Activated CD4-positive, alpha-beta T cell treated with anti-CD3 and anti-CD28 coated beads, Interleukin-2, amount 50 U/mL, for 16 hours (primary cell): ENCODE measurements at places on chromosomes 7 and 10.

GRCh38 chr10:6563731-6564130 is 16.3 kb downstream of the PRKCQ start:
- DNase-seq, result no peak

- no peak for DNase-seq
Measured at GRCh38 chr10:29600067-29600466, 34.7 kb downstream of the SVIL start.

DNA sequence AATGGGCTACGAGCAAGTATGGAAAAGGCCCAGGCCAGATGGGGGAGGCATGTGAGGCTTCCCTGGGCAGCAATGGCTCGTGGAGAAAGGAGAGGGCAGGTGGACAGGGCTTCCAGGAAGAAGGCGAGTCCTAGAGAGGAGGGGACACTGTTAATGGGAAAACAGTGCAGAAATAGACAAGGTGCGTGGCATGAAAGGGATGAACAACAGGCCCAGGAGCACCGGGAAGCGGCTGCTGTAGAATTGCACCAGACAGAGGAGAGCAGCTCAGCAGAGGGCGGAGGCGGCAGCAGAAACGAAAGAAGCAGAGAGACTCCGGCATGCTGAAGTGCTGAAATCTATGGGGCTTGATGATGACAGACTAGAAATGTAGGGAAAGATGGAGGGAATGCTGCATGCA is 102.1 kb downstream of the PIP4K2A start:
- DNase-seq, result no peak

GRCh38 chr7:20959281-20959680 is 172.6 kb upstream of the SP8 start:
- no peak for DNase-seq

DNA sequence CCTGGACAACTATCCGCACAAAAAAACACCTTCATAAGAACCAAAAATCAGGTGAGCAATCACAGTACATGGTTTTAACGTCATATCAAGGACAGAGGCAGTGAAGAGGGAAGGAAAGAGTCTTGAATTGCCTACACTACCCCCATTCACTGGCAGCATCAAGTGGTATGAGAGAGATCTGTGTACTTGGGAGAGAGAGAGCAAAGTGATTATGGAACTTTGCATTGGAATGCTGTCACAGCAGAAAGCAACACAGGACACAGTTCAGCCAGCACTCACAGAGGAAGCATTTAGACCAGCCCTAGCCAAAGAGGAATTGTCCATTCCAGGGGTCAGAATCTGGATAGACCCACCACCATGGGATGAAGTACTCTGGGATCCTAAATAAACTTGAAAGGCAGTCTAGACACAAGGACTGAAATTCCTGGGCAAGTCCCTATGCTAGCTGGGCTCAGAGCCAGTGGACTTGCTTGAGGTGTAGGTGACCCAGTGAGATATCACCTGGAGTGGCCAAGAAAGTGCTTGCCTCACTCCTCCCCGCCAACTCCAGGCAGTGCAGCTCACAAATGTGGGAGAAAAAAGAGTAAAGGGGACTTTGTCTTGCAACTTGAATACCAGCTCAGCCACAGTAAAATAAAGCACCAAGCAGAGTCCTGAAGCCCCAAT is 30.5 kb upstream of the SFTPD start:
- DNase-seq, result no peak

DNA sequence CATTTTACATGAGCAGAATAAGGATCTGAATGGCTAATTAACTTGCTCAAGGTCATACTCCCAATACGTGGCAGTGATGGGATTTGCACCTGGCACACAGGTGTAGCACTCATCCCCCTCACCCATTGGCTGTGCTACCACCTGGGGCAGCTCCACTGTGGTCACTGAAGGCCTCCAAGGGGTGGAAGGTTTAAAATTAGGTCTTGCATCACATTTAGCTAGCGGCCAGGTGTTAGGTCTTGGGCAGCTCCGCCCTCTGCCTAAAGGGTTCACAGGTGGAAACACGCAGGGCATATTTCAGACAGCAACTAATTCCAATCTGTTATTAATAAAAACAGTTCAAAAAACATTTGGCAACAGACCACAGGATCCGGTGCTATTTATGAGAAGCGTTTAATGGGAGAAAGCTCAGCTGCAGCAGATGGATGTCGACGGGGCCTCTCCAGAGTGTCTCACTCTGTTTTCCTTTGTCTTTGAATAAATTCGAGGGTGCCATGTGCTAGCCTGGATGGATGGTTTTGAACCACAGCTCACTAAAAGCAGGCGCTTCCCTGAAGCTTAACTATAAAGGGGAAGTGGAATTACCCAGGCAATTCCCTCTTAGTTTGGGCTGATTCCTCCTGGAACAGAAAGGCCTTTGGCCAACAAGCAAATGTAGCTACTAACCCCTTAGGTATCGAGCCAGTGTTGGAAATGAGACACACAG is 1017.6 kb downstream of the TYW1 start:
- no peak for DNase-seq

DNA sequence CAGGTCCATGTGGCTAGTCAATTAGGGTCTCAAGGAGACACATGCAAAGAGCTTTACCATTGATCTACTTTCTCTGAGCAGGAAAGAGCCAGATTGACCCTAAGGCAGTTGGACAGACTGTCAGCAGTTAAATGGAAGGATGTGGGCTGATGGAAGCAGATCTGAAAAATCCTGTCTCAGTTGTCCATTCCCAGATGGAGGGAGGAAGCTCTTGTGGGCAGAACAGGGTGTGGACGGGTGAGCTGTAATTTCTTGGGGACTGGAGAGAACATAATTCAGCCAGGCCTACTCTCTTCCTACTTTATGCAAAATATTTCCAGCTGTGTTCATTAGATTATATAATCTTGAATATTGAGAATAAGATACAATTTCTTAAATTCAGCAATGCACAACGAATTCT is 163.6 kb downstream of the GNAT3 start:
- no peak for DNase-seq

GRCh38 chr7:123824754-123825067 is 20.3 kb upstream of the HYAL4 start:
- DNase-seq, result no peak

DNA sequence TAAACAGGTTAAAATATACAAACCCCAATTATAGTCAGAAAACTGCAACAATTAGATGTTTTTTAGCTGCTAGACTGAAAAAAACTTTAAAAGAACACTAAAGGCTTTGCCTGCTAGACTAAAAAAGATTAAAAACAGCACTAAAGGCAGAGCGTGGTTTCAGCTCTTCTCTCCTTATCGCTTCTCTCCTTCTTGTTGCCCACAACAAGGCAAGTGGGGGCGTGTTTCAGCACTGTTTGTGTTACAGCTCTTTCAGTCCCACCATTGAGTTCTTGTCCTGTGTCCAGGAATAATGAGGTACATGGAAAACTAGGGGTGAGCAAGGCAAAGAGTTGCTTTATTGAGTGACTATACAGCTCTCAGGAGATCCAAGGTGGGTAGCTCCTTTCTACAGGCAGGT is 112.3 kb downstream of the HPSE2 start:
- DNase-seq, result no peak

GRCh38 chr7:30104157-30104556 is 30.6 kb upstream of the MTURN start:
- DNase-seq, result no peak

- DNase-seq, result no peak
Measured at GRCh38 chr10:29113616-29113945, 175.3 kb upstream of the LYZL1 start.

GRCh38 chr10:43026039-43026973 is 50.6 kb upstream of the RET start:
- DNase-seq, result no peak

- DNase-seq, result no peak
Measured at GRCh38 chr7:132486274-132486610, 90.0 kb downstream of the PLXNA4 start.

DNA sequence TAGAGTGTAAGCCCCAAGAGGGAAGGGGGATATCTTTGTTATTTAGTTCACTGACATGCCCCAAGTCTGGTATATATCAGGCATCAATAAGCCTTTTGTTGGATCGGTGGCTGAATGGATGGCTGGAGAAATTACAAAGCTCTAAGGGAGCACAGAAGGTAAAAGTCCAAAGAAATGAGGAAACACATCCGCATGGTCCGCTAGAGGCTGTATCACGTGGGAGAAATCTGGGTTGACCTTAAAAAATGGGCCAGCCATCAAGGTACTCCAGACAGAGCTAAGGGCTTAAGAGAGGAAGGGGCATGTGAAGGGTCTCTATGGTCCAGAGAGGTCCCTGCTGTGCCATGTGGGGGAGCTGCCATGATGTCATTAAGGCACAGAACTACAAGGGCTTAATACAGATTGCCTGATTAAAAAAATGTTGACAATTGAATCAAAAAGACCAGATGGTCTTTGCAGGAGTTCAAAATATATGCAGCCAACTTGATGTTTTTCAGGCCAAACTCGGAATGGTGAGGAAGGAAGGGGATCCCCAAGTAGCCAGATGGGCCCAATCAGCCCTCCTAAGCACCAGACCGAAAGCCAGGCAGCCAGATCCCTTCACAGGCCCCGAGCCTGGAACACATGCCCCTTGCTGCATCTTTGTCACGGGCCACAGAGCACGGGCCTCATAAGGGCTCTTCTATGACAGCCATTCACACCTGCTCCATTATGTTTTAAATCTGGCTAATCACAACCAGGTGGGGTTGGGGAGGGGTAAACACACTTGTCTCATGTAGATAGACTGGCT is 31.9 kb downstream of the SCRN1 start:
- no peak for DNase-seq

GRCh38 chr10:14050598-14050997 is 280.1 kb downstream of the FRMD4A start:
- no peak for DNase-seq

DNA sequence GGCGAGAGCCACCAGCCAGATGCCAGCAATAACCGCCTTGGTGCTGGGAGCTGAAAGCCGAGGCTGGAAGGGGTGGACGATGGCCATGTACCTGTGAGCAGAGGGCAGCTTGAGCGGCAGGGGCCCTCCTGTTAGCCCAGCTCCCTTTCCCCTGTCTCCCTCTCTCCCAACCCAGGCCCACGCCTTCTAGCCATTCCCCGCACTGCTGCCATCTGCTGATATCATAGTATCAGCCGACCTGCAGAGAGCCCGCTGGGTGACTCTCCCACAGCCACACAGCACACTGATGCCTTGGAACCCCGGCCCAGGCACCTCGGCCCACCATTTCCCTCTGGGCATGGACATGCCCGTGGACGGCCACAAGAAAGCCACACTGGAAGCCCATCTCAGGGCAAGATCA is 1.7 kb downstream of the TACR2 start:
- no peak for DNase-seq

DNA sequence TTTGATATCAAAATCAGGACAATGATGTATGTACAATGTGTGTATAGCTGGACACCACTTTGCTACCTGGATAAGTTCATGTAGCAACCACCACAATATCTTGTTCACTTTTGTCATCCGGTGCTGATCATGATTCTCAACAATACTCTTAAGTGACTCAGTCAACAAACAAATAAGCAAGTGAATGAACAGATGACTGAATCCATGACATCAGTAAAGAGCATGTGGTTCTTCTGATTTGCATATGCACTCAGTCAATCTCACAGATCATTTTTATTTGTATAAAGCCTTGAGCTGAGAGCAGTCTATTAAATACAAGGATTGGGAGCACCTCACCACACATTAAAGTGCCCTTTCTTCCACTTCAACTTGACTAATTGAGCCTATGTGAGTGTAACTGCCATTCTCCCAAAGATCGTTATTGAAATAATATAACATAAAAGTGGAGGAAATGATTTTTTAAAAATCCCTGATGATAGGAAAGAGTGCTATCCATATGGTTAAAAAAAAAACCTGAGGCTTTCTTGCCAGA is 69.5 kb downstream of the NPSR1 start:
- no peak for DNase-seq

DNA sequence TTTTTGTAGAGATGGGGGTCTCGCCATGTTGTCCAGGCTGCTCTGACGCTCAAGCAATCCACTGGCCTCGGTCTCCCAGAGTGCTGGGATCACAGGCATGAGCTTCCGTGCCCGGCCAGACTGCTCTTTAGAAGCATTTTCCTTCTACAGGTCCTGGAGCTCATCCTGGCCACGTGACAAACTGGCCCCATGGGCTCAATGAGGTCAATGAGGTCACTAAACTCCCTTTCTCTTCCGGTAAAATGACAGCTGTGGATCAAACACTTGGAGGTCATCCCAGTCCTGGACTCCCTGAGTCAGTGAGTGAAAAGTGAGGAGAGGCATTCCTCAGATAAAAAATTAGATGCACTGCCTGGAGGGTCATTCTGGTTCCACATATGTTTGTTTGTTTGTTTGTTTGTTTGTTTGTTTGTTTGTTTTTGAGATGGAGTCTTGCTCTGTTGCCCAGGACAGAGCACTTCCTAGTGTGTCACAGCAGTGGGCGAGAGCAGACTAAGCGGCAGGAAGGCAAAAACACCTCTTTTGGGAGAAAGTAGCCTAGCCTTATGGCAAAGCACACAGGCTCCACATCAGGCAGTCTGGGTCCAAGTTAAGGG is 134.9 kb downstream of the TNS3 start:
- no peak for DNase-seq

DNA sequence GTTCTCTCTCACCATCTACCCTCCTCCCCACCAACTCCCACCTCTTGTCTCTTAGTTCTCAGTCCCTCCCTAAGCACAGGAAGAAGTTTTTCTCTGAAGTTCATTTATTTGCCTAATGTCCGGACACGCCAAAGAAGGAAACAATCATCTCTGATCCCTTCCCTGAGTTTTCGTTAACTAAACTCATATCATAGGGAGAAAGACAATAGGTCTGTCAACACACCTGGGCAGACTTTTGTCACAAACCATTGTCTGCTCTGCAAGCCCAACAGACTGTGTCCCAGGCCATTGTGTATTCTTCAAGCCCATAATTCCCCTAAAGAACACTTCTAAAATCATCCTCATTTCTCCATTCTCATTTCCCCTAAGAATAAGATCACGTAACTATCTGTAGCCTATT is 691.0 kb upstream of the MBL2 start:
- no peak for DNase-seq

DNA sequence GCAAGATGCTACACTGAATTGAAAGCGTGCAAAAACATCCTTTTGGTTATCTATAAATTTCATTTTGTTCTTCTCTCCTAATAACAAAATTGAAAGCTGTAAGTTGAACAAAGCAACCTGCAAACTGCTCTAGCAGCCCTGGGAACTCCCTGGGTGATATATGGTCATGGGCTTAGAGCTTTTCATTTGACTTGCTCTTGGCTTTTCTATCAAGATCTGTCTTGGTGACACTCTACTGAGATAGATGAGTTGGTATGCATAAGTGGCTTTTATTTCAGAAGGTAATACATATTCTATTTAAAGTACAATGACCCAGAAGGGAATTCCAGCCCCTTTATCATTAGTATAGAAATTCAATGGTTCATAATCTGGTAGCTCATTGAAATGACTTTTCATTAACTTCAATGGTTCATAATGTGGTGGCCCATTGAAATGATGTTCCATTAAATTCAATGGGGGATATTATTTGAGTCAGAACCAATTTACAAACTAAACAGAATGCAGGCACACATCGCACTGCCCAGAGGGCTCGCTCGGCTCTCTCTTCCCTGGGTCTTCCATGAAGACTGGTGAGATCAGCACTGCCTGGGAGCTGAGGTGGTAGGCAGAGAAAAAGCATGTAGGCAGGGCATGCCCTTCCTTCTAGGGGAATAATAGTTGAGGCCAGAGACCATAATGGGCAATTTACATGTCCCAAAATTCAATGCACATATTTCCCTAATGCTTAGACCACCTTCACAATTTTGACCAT is 10.1 kb upstream of the KCNMA1 start:
- DNase-seq, result no peak
